Activated naive CD8-positive, alpha-beta T cell treated with anti-CD3 and anti-CD28 coated beads, Interleukin-2, amount 50 U/mL, for 24 hours (primary cell): ENCODE measurements at places on chromosomes 7 and 10.
A peak's percentile ranks its signal among the peaks of the same experiment; 100 is the strongest.

GRCh38 chr7:117841611-117842010 is 31.6 kb downstream of the CTTNBP2 start:
- DNase-seq: no peak

GRCh38 chr10:109115179-109115578 is 808.1 kb downstream of the XPNPEP1 start:
- DNase-seq: no peak

- no peak for DNase-seq
Observed at GRCh38 chr7:27677912-27678612, 15.4 kb upstream of the HIBADH start.

GRCh38 chr7:33191340-33191739 is 62.0 kb downstream of the BBS9 start:
- DNase-seq: no peak

GRCh38 chr10:127283017-127283416 is 86.6 kb upstream of the INSYN2A start:
- DNase-seq: no peak

DNA sequence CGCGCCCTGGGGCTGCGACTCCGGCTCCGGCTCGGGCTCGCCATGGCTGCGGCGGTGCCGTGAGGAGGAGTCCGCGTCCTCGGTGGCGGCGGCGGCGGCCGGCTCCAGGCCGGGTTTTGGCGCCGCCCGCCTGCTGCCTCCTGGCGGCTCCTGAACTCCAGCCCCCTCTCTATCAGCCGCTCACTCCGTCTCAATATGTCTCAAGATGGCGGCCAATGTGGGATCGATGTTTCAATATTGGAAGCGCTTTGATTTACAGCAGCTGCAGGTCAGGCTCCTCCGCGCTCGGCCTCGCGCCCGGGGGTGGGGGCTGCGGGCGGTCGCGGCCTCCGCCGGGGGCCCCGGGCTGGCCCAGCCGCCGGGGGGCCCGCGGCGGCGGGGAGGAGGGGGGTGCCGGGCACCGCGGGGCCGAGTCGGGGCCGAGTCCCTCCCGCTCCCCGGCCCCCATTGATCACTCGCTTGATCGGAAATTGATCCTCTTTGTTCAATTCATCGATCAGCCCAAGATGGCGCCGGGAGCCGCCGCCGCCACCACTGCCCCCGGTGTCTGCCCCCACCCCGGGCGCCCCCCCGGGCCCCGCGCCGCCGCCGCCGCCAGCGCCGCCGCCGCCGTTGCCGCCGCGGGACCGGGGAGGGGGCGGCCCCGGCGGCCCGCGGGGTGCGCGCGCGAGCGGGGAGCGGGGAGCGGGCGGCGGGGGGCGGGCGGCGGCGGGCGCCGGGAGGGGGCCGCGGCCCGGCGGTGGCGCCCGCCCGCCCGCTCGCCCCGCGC is 1.4 kb upstream of the CUX1 start:
- peak; percentile 65 for DNase-seq

GRCh38 chr10:14146025-14146424 is 184.7 kb downstream of the FRMD4A start:
- DNase-seq: no peak

GRCh38 chr10:109961174-109962001 is 38.1 kb upstream of the XPNPEP1 start:
- DNase-seq: no peak

GRCh38 chr7:134450294-134451000 is 8.5 kb downstream of the AKR1B1 start:
- DNase-seq: no peak

GRCh38 chr10:77582710-77583115 is 54.9 kb downstream of the KCNMA1 start:
- DNase-seq: peak; percentile 8

DNA sequence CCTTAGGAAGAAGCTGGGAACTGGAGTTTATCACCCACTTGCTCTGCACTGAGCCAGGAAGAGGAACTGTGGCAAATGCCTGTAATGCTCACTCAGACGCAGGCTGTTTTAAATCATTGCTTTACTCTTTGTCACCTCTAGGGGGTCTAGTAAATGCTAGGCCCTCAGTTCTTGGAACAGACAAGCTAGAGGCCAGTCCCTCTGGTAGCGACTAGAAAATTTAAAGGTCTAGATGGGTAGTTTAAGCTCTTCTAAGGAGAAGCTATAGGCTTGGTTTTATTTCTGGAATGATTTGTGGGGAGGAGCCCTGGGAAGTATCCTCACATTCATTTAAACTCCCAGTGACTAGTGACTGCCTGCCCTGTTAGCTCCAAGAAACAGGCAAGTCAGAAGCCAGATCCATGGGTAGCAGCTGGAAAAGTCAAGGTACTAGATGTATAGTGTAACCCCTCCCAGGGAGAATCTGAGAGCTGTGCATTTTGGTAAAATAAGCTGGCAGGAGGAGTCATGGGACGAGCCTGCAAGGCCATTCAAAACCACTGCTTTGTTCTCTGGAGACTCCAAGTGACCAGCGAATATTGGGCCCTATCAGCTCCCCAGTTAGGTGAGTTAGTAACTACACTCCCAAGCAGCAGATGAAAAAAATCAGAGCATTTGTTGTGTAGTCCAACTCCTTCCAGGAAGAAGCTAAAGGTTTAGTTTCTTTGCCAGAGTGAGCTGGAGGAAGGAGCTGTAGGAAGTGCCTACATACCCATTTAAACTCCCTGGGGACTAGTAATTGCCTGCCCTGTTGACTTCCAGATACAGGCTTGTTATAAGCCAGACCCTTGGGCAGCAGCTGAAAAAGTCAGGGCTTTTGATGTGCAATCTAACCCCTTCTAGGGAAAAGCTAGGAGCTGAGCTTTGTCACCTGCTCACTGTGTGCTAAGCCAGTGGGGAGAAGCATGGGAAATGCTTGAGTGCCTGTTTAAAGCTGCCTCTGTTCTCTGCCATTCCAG is 68.9 kb downstream of the DYNC1I1 start:
- no peak for DNase-seq

GRCh38 chr7:142602183-142602582 is 147.1 kb upstream of the PRSS1 start:
- no peak for DNase-seq

- no peak for DNase-seq
Observed at GRCh38 chr7:138881579-138882188, 83.7 kb upstream of the ATP6V0A4 start.

DNA sequence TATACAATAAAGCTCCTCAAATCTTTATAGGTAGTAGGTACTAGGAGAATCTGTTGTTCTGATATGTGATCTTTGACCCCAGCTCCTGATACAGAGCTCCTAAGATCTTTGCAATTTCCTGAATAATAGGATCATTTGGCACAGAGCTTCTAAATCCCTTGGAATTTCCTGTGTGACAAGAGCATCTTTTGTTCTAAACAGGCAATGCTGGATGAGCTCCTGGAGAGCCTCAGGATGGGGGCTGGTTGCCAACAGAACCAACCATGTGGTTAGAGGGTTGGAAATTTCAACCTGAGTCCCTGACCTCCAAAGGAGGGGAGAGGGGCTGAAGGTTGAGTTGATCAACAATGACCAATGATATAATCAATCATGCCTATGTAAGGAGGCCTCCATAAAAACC is 629.0 kb downstream of the CCSER2 start:
- no peak for DNase-seq

DNA sequence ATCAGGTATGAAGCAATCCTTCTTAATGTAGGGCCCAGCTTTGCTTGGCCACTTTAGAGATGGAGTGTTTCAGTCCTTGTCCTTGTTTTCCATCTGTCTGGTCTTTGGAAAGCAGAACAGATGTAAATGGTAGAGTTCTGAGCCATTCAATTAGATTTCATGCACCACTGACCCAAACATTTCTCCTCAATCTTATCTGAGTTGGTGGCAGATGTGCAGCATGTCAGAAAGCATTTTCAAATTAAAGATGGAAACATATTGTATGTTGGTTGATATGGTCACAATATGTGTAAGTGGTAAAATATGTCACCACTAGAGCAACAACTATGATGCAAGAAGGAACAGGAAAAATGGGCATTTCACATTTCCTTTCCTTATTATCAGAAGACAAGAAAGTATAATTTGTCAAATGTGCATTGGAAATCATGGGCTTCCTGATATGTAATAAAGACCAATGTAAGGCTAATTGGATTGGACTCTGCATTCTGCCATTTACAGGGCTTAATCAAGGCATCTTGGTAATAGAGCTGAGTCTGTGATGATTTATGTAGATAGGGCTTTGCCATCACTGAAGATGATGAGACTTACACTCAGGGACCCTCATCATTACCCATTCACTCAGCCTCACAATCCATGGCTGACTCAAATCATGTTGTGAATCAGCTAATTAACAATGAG is 750.7 kb downstream of the NRG3 start:
- no peak for DNase-seq

- no peak for DNase-seq
Observed at GRCh38 chr10:31037749-31038148, 6.1 kb upstream of the ZNF438 start.

DNA sequence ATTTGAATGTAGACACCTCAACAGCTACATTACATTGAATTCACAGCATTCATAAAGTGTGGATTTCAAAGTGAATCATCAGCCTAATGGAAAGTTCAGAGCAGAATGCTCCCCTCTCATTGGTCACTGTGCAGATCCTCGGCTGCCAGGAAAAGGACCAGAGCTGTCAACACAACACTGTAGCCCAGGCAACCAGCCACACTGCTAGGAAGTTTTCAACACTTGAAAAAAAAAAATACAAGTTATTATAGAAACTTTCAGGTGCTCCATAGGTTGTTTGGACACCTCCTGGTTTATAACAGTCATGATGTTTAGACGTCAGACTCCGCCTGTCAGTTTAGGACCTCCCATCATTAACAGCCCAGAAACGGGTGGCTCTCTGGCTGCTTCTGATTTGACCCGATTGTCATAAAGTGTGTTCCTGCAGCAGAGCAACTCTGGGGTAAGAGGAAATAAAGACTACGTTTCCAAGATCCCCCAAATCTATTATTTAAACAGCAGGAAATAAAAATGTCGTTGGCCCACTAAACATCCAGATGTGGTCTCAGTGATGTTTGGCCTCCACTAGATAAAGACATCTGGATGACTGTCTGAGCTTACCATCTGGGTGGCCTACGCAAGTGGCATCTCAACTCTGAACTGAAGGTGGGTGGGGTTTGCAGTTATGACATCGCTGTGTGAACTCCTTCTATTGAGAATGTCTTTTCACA is 117.4 kb downstream of the CABCOCO1 start:
- DNase-seq: peak; percentile 25

GRCh38 chr10:8060010-8060703 is 5.7 kb downstream of the GATA3 start:
- DNase-seq: peak; percentile 70

GRCh38 chr10:32241946-32242345 is 105.0 kb downstream of the EPC1 start:
- DNase-seq: no peak

GRCh38 chr7:91353848-91354247 is 89.6 kb downstream of the FZD1 start:
- no peak for DNase-seq

DNA sequence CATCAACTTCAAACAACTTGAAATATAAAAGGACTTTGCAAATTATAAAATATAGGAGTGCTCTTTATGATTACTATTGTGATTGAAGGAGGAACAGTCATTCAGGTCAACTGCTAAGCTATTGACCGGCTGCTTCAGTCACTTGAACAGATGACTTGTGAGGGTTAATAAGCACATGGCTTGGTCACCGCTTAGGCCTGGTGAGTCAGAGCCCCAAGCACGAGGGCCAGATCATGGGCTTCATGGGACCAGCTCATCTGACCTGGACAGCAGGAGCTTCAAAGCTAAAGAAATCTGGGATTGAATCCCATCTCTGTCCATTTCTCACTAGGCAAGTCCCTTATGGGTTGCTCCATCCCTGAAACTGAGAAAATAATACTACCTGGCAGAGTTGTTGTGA is 60.4 kb upstream of the ADO start:
- no peak for DNase-seq

GRCh38 chr7:156173346-156173745 is 361.1 kb upstream of the SHH start:
- DNase-seq: no peak

- DNase-seq: no peak
Observed at GRCh38 chr10:71975871-71976725, 11.9 kb downstream of the CHST3 start.

GRCh38 chr10:132849546-132850031 is 63.6 kb upstream of the NKX6-2 start:
- DNase-seq: no peak

- DNase-seq: no peak
Observed at GRCh38 chr7:148587076-148587475, 3.5 kb upstream of the C7orf33 start.

DNA sequence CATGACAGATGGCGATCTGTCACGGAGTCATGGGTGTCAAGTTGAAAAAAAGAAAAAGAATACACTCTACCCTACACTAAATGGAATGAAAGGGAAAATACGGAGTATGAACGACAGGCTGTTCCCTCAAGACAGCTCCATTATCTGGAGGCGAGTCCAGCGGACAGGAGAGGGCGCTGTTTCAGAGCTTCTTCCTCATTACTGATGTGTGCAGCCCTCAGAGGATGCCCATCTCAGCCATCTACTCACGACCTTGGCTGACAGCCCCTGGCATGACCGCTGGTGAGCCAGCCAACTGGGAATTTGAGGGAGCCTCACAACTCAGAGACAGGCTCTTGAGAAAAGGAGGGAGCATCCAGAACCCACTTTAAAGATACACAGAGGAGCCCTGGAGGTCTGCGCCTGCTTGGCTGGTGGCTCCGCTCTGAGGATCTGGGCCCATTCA is 49.6 kb upstream of the SMNDC1 start:
- DNase-seq: peak; percentile 89

DNA sequence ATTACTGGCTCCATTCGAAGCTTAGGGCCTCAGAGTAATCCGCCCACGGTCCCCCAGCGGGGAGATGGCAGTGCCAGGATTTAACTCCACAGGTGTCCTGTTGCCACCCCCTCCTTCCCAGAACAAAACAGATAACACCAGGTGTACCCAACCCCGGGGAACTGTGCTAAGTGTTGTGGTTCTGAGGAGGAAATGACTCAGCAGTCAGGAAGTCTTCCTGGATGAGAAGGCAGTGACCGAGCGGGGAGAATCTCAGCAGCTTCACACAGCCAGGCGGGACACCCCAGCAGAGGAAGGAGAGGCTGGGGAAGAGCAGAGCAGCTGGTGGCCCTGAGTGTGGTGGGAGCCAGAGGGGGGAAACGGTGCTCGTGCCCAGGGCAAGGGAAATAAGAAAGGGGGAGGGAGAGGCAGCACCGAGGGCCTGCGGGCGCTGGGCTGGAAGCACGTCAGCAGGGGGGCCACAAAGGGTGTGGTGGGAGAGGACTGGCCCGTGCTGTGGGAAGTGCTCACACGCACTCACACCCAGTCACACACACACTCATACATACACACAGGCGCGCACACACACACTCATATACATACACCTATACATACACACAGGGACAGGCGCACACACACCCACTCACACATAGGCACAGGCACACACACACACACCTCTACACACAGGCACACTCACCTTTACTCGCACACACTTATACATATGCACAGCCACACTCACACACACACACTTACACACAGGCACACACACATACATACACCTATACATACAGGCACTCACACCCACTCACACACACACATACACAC is 59.8 kb upstream of the CHST15 start:
- peak; percentile 54 for DNase-seq

DNA sequence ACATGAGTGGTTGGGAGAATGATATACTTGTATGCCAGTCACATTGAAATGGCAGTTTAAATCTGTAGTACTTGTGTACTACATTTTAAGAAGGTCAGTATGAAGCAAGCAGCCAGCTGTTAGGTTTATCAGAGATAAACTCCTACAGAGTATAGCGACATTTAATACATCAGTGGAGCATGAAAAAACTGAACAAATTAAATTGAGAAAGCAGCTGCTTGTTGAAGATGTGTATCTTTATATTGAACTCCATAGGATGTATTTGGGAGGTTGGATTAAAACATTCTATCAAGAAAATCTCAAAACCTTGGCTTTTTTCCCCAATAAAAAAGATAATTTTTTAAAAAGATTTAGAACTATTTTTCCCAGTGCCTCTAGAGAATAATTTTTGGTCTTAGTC is 47.8 kb downstream of the PHF14 start:
- no peak for DNase-seq
